Activated T-cell treated with anti-CD3 and anti-CD28 coated beads, Interleukin-2, amount 50 U/mL, for 4 hours (primary cell): ENCODE measurements at places on chromosomes 6 and 20.
A peak's percentile ranks its signal among the peaks of the same experiment; 100 is the strongest.

GRCh38 chr6:147195987-147196386 lies 8.2 kb upstream of the STXBP5 start:
- DNase-seq: no peak

DNA sequence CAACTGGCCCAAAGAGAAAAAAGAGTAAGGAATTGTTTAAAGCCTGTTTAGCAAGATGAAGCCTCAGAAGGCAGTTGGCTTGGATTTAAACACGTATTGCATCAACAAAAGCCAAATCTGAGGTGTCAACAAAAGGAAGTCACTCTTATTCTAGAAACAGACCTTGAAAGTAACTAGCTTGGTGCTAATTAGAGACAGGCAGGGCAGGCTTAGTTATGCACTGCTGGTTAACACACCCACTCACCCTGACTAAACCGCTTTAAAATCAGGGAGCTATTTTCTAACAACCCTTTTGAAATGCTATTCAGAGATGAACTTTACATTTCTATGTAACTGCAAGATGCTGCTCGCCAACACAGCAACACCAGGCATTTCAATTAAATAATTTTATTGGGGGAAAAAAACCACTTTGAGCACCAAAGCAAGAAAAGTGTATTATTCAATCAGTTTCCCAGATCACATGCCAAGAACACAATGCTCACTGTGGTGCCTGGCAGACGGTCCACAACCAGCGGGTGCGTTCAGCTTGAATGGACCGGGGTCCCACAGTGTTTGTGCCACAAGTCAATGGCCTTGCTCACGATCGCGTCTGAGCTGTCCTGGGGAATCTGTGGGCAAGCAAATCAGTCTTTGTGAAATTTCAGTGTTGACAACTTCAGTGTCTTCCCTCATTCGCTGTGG lies 23.6 kb downstream of the TBC1D7 start:
- no peak for DNase-seq

DNA sequence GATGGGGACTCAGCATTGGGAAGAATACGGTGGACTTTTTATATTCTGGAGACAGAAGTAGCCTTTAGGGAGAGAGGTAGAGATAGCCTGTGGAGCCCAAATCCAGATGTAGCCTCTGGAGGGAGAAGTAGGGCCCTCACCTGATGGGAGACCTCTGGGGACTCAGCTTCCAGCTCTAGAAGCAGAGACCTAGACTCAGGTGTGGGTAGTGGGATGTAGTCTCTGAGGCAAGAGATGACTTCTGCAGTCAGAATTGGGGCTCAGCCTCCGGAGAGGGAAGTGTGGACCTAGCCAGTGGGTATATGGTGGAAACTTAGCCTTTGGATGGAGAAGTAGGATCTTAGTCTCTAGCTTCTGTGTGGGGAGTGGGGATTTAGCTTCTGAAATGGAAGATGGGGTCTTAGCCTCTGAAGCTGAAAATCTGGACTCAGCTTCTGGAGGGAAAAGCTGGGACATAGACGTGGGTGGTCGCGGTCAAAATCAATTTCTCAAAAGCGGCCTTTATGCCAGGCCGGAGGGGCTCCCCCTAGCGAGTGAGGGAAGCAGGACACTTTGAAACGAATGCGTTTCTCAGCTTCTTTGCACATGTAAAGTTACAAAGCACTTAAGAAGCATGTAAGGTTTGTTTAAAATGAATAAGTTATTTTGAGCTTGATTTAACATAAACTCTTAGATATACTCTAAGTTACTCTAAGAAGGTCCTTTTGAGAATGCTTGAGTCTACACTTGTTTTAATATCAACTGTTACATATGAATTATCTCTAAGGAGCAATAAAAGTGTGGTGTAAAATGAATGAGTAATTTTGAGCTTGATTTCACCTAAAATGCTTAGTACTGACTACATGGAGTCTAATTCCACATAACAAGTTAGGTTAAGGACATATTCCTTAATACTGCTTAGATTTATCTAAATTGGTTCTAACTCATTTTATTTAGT lies 12.9 kb upstream of the ZNF343 start:
- DNase-seq: peak; percentile 38

DNA sequence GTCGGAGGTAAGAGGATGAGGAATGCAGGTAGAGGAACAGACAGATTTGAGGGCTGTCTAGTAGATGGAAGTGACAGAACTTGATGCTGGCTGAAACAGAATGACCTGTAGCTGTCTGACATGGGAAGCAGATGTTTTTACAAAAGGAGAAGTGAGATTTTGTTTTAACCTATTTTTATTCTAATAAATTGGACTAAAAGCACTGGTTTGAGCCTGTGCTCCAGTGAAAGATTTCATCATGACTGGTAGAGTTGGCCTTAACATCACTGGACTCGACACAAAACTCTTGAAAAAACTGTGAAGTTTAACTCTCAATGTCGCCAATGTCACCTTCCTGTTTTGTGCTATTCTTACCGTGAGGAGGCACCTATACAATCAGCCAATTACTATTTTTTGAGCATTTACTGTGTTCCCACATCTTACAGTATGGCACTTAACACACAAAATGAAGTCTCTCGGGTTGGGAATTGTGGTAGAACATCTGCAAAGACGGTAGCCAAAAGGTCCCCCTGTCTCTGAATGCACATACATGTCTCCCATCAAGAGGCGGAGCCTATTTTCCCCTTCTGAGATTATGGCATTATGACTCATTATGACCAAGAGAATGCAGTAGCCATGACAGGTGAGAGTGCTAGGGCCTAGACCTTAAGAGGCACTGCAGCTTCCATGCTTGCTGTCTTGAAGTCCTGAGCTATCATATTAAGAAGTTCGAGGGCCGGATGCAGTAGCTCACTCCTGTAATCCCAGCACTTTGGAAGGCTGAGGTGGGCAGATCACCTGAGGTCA lies 93.2 kb downstream of the FOXF2 start:
- no peak for DNase-seq
